ENCODE measurements at places on chromosomes 12 and 14.

DNA sequence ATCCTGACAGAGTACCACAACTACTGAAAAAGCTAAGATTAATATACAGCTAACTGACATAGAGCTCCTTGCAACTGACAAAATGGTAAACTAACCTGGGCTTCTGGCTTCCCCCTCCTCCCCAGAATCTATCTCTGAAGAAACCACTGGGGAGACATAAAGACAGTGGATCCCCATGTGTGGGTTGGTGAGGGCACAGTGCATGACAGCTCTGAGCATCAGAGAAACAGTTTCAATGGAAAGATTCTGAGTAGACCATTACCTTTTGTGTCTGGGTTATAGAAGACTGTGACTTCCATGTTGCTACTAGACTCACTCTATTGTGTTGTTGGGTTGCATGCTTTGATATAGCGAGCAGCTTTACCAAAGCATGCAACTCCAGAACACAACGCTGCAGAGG lies 247.4 kb downstream of the EFCAB11 start:
- H3K4me1 ChIP-seq, result peaks cover 2% of the 10 kb centered on the region
- H3K27me3 ChIP-seq, result no peaks in the 10 kb centered on the region
- H3K27ac ChIP-seq, result no peak overlapping the region
- H3K4me3 ChIP-seq, result no peak overlapping the region

GRCh38 chr12:110379197-110379596 lies 24.3 kb downstream of the ANAPC7 start:
- H3K4me3 ChIP-seq, result no peak overlapping the region
- no peaks in the 10 kb centered on the region for H3K4me1 ChIP-seq
- H3K27me3 ChIP-seq, result no peaks in the 10 kb centered on the region
- peaks cover 36% of the 10 kb centered on the region for H3K36me3 ChIP-seq

GRCh38 chr14:55537782-55538181 lies 42.2 kb upstream of the KTN1 start:
- H3K27me3 ChIP-seq, result no peaks in the 10 kb centered on the region
- no peak for DNase-seq
- no peak overlapping the region for H3K4me3 ChIP-seq
- no peak overlapping the region for H3K27ac ChIP-seq
- H3K36me3 ChIP-seq, result no peaks in the 10 kb centered on the region

DNA sequence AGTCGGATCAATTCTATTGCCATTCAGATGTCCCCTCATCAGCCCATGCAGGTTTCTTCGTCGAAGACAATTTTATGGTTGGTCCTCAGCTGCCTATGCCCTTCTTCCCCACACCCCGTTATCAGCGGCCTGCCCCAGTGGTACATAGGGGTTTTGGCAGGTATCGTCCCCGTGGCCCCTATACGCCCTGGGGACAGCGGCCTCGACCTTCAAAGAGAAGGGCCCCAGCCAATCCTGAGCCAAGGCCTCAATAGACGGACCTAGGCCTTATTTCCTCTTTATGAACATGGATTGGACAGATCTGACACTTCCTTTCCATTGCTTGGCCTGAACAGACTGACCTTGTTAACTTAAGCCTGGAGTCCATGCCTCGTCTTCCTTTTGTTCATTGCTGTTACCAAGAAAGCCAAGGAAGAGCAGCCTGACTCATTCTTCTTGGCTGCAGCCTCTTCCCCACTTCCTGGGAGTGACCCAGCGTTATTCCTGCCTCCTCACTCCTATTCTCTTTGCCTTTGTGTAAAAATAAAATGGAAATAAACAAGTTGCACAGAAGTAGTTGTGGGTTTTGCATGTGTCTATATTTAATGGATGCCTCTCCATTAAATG lies 156.5 kb upstream of the AMIGO2 start:
- H3K36me3 ChIP-seq, result peaks cover 4% of the 10 kb centered on the region
- DNase-seq, result peak; percentile 27

DNA sequence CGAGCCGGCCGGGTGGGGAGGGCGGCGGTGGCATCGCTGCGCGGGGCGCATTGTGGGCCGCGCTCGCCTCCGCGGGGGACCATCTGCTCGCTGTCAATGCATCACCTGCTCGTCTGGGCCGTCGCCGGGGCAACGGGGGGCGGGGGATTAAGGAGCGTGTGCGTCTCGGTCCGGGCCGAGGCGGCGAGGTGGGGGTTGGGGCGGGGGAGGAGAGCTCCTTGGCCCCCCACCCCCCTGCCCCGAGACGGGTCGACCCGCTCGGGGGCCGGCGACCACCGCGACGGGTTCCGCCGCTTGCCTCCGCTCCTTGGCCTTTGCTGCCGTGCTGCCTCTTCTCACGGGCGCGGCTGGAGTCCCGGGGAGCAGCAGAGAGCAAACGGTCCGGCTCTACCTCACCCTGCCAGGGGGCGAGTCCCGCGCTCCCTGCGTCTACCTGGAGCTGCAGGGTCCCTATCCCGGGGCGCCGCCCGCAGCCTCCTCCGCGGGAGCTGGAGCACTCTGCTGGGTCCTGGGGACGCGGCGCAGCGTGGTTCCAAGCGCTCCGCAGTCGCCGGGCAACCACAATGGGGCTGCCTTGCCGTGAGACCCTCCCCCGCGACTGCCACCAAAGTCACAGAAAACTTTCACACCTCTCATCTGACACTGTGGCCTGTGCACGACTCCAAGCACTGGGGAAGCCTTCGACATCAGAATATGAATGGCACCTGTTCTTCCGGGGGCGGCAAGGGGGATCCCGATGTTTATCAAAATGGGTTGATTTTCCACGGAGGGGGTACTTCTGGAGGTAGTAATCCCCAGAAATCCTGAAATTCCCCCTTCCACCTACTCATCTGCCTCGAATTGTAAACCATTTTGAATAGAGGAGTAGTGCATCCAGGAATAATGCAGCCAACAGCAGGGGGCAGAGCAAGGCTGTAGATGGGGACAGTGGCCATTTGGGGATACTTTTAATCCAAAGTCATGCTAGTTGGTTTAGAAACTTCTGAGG lies at the start of gene C12orf42:
Gene C12orf42 (minus strand): TSS at position 500 of the 988 bp plus-strand sequence. CDS start 17,542 bp downstream, outside the sequence.
- H3K27me3 ChIP-seq, result peaks cover 11% of the 10 kb centered on the region
- peaks cover 4% of the 10 kb centered on the region for H3K4me1 ChIP-seq
- no peaks in the 10 kb centered on the region for H3K36me3 ChIP-seq
- DNase-seq, result no peak
- H3K27ac ChIP-seq, result no peak within 1 kb of the TSS
